ENCODE measurements at places on chromosomes 5 and 9. TPM values are rescaled to one million over a fixed set of nuclear protein-coding genes. Genes with fewer than 3 reads are reported as not detected.

DNA sequence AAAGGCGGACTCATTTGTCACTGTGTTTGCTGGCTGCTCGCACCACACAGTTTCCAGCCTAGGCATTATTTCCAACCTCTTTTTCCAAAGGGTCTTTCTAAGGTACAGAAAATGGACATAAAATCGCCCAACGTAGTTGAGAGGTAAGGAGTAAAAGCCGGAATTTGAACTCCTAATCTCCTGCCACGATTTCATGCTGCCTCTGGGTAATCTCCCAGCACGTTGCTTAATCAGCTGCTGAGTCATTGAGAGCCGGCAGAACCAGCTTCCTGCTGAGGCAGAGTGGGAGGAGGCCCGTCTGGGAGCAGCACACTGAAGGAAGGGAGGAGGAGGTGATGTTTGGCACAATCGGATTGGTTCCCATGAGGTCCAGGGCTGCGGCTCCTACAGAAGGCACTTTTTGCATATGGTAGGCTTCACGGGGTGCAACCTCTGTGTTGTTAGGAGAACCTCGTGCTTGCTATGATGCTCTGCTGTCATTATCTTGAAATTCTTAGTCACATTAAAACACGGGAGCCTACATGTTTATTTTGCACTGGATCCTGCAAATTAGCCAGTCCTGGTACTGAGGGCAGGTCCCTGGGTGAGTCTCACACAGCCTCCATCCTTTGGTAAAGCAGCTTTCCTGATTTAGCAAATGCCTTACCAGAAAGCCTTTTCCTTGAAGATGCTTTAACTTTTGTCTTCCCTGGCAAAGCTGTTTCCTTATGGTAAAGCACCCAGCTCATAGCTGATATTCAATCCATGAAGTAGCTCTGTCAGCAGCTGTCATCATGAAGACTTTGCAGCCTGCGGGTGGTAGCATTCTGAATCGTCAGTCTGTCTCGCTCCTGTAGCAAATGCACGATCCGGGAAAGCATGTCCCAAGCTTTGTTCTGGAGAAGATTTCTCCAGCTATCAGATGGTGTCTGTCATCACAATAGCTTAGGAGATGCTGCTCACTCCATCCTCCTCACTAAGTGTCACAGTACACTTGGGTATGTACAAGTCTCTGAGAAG, 191.6 kb upstream of the MSX2 start:
- DNase-seq = peak; percentile 99

FGF10 gene
- total RNA-seq = not detected

GRCh38 chr5:15366676-15367391, 133.1 kb upstream of the FBXL7 start:
- no peak for DNase-seq

DNA sequence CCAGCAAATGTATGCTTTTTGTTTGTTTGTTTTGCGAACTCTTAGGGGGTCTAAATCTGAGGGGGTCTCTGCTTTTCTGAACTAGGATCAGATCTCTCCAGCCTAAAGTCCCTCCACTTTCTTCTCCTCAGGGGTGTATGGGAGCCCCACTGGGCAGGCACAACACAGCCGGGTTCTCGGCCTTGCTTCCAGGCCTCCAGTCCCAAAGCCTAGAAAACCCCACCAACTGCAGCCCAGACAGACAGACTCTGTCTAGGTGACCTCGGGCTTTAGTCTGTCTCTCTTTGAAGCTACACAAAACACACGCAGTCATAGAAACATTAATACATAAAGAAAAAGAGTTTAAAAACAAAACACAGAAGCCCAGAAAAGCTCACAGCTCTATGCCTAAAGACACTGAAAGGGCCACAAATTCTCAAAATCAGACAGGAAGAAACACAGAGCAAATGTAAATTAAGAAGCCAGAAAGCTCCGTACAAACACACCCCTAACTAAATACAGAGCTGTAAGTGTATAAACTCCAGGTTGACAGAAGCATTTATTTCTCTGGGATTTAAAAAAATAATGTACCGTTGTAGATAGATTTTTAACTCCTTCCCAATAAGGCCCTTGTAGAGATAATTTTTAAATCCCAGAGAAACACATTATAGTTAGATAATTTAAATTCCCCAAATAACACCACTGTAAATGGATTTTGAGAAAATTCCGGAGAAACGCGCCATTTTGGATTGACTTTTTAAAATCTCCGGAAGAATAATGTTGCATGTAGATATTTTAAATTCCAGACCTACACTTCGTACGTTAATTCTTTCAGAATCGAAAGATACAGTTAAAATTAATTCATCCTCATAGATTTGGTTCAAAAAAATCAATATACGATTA, 2.0 kb downstream of the PITX1 start:
- no peak for DNase-seq

- DNase-seq = no peak
Observed at GRCh38 chr5:150114102-150114641, 27.8 kb upstream of the CSF1R start.

GRCh38 chr9:121373011-121373729, 3.1 kb upstream of the STOM start:
- no peak for DNase-seq

GRCh38 chr5:1111241-1111726, 579 bp downstream of the SLC12A7 start:
- no peak for DNase-seq

DNA sequence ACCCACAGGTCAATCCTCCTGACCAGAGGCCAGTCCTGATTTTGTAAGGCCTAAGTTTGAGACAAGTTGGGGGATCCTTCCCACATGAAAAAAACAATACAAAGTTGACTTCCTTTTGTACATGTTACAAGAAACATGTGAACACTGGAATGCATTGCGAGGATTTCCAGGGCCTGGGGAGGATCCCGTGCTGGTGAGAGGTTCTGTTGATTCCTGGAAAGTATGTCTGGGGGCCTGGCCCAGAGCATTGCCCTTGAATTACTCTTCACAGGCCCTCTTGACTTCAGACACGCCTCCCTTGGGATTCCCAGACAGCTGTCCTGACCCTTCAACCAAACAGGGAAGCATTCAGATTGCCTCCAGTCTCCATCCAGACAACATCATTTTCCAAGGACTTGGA, 234.2 kb upstream of the IRX2 start:
- DNase-seq = no peak

All from H4 (cell line).